ENCODE measurements at places on chromosomes 4 and X. TPM values are rescaled to one million over a fixed set of nuclear protein-coding genes. Genes with fewer than 3 reads are reported as not detected.

DNA sequence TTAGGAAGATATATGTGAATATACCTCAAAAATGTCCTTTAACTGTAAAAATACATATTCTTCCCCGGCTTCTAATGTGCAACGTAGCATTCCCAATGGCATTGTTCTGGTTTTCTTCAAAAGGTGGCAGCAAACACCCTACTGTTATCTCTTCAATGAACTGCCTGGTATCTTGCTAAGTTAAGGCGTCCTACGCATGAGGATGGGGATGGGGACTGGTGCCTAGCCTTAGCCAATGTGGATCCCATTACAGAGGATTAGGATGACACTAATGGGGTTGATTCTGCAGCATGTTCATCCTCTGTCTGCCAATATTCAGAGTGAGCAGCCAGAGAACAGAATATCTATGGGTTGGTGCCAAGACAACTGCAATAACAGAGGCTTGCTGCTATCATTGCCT is 334.9 kb upstream of the ADGRL3 start:
- no peaks in the 10 kb centered on the region for H3K36me3 ChIP-seq
- H3K4me3 ChIP-seq = no peak overlapping the region
- H3K27me3 ChIP-seq = no peaks in the 10 kb centered on the region
- DNase-seq = no peak

FREM3 gene
- total RNA-seq = 0.25 TPM

CD38 gene
- 6.4 TPM for total RNA-seq

- H3K4me3 ChIP-seq = no peak overlapping the region
- no peaks in the 10 kb centered on the region for H3K36me3 ChIP-seq
- H3K27me3 ChIP-seq = peaks cover 3% of the 10 kb centered on the region
Measured at GRCh38 chr4:150242820-150243458, 164.7 kb downstream of the DCLK2 start.

TEX11 gene
- total RNA-seq = not detected

DNA sequence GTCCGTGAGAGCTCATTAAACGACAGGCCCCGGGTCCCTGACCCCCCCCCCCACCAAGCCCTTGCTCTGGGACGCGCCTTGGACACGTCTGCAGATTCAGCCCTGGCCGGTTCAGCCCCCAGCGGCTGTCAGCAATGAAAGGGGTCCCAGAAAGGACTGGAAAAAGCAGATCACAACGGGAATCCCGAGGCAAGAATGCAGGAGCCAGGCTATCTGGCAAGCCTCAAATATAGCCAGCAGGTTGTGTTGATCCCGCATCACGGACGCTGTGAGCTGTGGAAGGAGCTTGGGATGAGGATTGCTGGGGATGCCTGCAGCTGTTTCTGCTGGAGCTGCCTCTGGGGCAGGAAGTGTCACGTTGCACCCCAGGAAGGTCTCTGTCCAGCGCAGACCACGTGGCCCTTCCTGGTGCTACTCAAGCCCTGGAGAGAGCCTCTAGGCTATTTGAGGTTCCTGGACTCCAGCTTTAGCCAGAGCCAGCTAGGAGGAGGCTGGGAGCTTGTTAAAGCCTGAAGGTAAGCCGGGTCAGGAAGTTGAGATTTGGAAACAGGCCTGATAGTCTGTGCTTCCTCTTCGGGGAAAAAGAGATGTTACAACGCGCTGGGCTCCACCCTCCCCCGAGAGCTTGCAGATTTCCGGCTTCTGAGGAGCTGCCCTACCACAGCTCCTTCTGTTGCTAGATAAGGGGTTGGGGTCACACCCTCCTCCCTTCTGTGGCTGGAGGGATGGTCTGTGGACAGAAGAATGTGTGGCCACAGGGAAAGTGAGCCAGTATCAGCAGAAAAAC is 19.3 kb upstream of the CSF2RA start:
- H3K27ac ChIP-seq = peak overlapping the region; percentile 36
- no peaks in the 10 kb centered on the region for H3K36me3 ChIP-seq
- peaks cover 12% of the 10 kb centered on the region for H3K4me1 ChIP-seq
- DNase-seq = peak; percentile 22

CXCL3 gene
- total RNA-seq = not detected

GRCh38 chr4:114132830-114133229 is 153.4 kb upstream of the ARSJ start:
- no peaks in the 10 kb centered on the region for H3K27me3 ChIP-seq
- H3K4me1 ChIP-seq = no peaks in the 10 kb centered on the region
- no peaks in the 10 kb centered on the region for H3K36me3 ChIP-seq
- no peak overlapping the region for H3K27ac ChIP-seq

DNA sequence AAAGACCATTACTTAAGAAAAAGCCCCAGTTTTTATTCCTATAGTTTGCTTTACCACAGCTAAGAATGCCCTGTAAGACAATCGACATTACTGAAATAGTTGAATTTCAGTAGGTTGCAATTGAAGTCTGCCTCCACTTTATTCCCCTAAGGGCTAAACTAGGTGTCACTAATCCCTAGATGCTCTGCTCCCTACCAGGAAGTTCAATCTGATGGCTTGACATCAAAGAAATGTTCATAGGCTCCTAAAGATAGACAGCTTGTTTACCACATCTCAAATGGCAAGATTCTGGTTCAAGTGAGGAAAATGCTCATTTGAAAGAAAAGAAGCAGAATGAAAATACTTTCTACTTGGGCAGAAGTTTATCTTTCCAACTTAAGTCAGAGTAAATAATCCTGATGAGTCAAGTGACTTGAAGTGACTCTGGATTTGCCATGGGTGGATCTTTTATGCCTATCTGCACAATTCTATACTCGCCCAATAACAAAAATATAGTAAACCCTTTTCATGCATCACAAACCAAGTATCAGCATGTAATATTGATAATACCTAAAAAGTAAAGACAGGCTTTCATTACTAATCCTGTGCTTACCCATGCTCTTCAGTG is 117.2 kb downstream of the SH3RF1 start:
- no peaks in the 10 kb centered on the region for H3K4me1 ChIP-seq
- H3K27ac ChIP-seq = no peak overlapping the region
- no peaks in the 10 kb centered on the region for H3K36me3 ChIP-seq
- no peak overlapping the region for H3K4me3 ChIP-seq
- no peaks in the 10 kb centered on the region for H3K27me3 ChIP-seq

SPIN3 gene
- total RNA-seq = 6.9 TPM

DNA sequence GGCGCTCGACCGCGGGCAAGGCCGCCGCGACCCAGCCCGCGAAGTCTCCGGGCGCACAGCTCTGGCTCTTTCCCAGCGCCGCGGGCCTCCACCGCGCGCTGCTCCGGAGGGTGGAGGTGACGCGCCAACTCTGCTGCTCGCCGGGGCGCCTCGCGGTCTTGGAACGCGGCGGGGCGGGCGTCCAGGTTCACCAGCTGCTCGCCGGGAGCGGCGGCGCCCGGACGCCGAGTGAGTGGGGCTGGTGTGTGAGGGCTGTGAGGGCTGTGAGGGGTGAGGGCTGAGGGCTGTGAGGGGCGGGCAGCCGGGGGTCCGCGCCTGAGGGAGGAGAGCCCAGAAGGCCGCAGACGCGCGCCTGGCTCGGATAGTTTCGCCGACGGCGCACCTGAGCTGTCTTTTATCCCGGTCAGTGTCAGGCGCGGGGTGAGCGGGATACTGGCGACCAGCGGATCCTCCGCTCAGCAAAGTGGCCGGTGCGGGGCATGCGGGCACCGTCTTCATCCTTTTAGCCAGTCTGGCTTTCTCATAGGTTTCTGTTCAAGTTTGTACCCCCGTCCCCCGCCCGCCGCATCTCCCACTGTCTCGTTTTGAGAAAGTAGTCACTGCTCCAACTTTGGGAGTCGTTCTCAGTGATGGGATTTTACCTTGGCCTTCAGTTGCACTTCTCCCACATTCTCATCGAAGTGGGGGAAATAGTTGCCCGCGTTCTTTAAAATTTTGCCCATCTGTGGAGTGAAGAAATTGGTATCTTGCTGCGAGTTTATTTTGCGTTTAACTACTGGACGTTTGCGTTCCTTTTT is 586 bp downstream of the HERC5 start:
- H3K27me3 ChIP-seq = no peaks in the 10 kb centered on the region
- peaks cover 20% of the 10 kb centered on the region for H3K4me1 ChIP-seq
- peak overlapping the region; percentile 82 for H3K4me3 ChIP-seq
- peak overlapping the region; percentile 77 for H3K27ac ChIP-seq
- peaks cover 2% of the 10 kb centered on the region for H3K36me3 ChIP-seq

DNA sequence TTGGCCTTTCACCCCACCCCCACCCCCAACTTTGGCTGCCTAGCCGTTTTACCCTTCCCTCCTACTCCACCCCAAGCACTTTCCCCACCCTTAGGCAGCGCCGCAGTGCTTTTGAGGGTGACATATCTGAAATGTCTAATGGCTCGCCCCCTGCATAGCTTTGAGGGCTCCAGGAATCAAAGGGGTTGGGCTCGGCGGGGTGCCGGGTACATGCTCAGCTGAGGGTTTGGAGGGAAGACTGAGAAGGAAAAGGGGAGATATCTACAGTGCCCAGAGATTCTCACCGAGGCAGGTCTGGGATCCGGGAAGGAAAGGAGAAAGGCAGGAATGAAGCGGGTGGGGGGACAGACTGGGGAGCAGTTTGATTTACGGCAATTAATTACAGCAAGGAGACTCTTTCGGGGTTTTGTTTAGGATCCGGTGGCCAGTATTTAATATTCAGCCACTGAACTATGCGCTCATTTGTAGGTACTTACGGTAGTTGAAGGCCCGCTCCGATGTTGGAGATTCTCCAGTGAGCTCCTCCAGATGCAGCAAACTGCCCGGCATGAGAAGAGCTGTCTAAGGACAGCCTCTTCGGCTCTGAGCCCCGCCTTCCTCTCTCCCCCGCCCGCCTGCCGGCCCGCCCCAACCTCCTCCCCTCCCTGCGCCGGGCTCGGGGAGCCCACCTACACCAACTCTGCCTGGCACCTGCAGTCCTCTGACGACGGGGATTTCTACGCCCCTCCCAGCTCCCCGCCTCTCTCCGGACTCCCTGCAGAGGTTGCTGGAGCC is at the start of gene IGSF1:
IGSF1 (minus strand) TSS at position 569 of the 774 bp plus-strand sequence. CDS start 2,632 bp downstream, outside the sequence.
- no peaks in the 10 kb centered on the region for H3K4me1 ChIP-seq
- H3K27me3 ChIP-seq = no peaks in the 10 kb centered on the region
- no peak within 1 kb of the TSS for H3K4me3 ChIP-seq
- no peaks in the 10 kb centered on the region for H3K36me3 ChIP-seq
- no peak for DNase-seq
- H3K27ac ChIP-seq = no peak within 1 kb of the TSS

All from CD4-positive, CD25-positive, alpha-beta regulatory T cell (primary cell).